ENCODE measurements at places on chromosomes 3 and 15.

GRCh38 chr3:60226912-60227311, 1024.3 kb downstream of the FHIT start:
- DNase-seq, result no peak

DNA sequence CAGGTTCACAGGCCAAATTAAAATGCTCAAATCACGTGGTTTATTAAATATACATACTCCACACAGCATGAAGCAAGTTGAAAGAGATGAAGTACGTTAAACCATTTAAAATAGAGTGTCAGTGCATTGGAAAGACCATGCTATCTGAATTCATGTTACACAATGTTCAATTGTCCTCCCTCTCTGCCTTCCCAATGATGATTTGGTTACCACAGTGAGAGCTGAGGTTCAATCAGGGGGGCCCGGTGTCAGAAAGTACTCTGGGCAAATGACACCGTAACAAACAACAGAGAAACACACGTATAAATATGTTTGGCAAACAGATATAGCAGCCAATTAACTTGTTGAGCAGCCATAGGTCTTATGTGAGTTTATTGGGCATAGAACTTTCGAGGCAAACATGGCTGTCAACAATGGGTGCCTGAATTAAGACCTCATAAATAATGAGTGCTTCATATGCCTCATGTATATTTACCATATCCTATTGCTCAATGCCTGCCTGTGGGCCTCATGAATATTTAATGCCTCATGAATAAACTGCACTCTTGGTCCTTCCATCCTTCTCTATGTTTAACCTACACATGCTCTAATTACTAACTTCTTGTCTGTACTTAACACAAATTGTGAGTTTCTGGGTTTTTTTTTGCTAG, 641.5 kb downstream of the PLOD2 start:
- no peak for DNase-seq

- peak; percentile 81 for DNase-seq
Observed at GRCh38 chr15:70379938-70380883, 282.5 kb upstream of the TLE3 start.

GRCh38 chr3:126104028-126104635, 20.2 kb upstream of the SLC41A3 start:
- no peak for DNase-seq

GRCh38 chr15:96678386-96678785, 347.9 kb downstream of the NR2F2 start:
- no peak for DNase-seq

GRCh38 chr15:33182278-33182905, 12.1 kb downstream of the FMN1 start:
- no peak for DNase-seq

- DNase-seq, result no peak
Observed at GRCh38 chr3:195802261-195802701, 9.4 kb downstream of the MUC4 start.

GRCh38 chr3:151276687-151277042, 1.7 kb downstream of the P2RY14 start:
- no peak for DNase-seq

GRCh38 chr3:101042996-101043686, 49.9 kb upstream of the ABI3BP start:
- no peak for DNase-seq

DNA sequence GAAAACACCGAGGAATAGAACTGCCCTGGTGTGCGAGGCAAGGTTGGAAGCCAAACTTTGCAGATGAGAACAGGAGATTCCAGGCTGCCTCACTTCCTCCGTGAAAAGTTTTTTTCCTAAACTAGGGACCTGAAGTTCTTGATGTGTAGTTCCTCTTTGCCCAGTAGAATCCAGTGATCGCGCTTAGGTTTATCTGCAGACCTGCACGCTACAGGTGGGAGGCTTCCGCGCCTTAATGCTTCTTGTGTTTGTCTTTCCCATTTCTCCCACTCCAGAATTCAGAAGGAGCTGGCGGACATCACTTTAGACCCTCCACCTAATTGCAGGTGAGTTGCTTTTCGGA, 5.4 kb downstream of the UBE2E1 start:
- DNase-seq, result no peak

GRCh38 chr15:101521069-101521468, 31.6 kb upstream of the PCSK6 start:
- peak; percentile 16 for DNase-seq

- no peak for DNase-seq
Observed at GRCh38 chr15:39083213-39083612, 497.7 kb upstream of the THBS1 start.

DNA sequence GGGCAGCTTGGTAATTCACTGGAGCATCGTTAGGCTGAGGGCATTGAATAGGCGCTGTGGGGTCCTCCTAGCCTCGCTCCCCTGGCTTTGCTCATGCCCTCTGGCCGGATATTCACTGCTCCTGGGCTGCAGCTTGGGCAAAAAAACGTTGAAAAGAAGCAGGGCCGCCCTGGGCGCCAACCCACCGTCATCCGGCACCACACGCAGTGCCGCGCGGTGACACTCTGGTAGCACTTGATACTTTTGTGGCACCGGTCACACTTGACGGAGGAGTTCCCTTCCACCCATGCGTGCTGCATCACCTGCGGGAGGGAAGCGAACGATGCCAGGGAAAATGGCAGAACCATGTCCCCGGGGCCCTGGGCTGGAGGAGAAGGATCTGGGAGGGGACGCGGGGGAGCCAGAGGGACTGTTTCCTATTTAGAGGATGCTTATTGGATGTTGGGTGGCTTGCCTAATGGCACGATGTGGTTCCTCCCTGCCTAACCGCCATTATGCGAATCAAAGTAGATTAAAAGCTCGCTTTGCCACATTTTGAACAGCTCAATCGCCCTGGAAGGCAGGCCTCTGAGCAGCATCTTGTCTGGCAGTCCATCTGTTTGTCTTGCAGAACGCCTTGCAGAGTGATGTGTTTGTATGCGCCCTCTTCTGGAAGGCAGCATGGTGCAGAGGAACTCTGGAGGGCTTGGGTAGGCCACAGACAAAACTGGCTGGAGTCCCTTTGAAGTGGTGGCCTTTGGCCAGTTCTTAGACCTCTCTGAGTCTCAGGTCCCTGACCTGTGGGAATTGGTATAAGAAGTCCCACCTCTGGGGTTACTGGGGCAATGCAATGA, 93.2 kb downstream of the DGKG start:
- DNase-seq, result no peak

GRCh38 chr15:51992953-51993352, 21.4 kb upstream of the LEO1 start:
- no peak for DNase-seq

GRCh38 chr3:37223141-37223558, 48.8 kb upstream of the LRRFIP2 start:
- no peak for DNase-seq

GRCh38 chr3:71846185-71846584, 61.2 kb upstream of the PROK2 start:
- no peak for DNase-seq

GRCh38 chr3:30319713-30320112, 286.7 kb upstream of the TGFBR2 start:
- DNase-seq, result no peak

GRCh38 chr15:43410572-43411214, 39.8 kb downstream of the TUBGCP4 start:
- DNase-seq, result no peak

GRCh38 chr3:46361408-46362283, 7.7 kb downstream of the CCR2 start:
- DNase-seq, result no peak

DNA sequence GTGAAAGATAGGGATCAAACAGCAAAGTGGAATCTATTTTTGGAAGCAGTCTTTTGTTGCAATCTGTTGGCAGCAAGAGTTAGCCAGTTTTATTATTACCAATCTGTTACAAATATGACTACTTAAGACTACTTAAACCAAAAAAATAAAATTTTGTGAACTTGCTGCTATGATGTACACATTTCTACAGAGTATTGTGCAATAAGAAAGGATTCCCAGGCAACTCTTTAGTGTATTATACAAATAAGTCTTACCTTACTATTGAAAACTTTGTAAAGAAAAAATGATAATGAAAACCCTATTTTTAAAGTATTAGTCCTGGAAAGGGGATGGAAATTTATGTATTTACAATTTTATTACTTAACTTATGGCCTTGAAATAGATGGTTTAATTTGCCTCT, 44.7 kb downstream of the CADM2 start:
- DNase-seq, result no peak

DNA sequence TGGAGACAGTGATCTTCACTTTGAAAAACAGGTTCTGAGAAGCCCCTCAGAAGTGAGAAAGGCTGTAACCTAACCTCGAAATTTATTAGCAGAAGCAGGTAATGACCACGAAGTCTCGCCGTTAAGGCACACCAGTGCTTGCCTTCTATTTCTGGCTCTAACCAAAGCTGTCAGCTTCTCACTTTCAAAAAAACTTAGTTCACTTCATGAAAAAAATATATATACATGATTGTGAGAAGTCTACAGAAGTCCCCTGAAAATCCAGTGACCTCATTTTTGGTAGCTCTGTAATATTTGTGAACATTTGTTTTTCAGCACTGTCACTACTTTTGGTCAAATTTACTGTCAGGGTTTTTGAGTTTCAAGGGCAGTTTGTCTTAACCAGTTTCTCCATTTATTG, 19.1 kb upstream of the AKAP13 start:
- no peak for DNase-seq

GRCh38 chr3:182035324-182035723, 323.6 kb downstream of the SOX2 start:
- DNase-seq, result no peak

DNA sequence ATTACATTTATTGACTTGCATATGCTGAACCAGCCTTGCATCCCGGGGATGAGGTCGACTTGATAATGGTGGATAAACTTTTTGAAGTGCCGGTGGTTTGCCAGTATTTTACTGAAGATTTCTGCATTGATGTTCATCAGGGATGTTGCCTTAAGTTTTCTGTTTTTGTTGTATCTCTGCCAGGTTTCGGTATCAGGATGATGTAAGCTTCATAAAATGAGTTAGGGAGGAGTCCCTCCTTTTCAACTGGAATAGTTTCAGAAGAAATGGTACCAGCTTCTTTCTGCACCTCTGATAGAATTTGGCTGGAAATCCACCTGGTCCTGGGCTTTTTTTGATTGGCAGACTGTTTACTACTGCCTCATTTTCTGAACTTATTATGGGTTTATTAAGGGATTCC, 250.8 kb downstream of the TBC1D5 start:
- DNase-seq, result no peak

GRCh38 chr3:141710888-141711616, 27.0 kb upstream of the RNF7 start:
- DNase-seq, result no peak

- no peak for DNase-seq
Observed at GRCh38 chr3:48407542-48408099, 22.3 kb downstream of the PLXNB1 start.

DNA sequence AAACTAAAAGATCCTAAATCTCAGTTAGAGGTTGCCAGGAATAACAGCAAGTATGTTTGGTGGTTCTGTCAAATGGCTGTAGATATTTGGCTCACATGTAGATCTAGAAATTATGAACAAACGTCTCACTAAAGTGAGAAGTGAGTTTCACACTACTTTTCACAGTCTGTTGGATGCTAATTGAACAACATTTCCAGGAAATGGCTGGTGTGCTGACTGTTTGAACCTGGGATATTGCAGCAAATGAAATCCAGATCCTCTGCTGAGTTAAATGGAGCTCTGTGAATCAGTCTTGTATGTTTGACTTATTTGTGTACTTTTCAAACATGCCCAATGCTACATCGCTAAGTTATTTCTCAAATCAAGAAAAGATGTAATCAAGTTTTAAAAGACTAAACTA, 21.3 kb upstream of the RSL24D1 start:
- no peak for DNase-seq

DNA sequence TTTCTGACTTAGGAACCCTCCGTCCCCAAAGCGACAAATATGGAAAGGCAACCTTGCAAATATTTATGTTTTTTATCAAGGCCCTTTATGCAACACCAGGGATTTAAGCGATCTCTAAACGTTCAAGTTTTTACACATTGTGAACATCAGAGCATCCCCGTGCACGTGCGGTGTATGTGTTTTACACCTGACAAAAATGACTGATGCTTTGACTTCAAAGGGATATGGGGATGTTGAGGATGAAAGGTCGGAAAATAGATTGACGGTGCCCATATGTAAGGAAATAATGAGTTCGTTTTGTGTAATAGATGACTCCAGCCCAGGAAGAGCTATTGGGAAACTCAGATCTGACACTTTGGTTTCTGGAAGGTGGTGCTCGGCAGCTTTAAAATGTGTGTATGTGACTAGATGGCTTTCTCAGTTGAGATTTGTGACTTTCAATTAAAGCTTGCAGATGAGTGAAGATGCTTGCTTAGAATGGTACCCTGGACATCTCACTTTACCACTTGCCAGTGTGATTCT, 866 bp downstream of the SLC49A4 start:
- DNase-seq, result no peak

DNA sequence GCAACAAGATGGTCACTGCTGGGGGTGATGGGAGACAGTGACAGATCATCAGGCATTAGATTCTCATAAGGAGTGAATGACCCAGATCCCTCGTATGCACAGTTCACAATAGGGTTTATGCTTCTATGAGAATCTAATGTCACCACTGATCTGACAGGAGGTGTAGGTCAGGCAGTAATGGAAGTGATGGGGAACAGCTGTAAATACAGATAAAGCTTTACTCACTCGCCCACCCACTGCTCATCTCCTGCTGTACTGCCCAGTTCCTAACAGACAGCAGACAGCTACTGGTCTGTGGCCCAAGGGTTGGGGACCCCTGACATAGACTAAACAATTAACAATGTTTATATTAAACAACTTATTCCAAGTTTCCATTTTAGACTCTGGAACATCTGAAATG, 25.4 kb downstream of the IFT80 start:
- no peak for DNase-seq

GRCh38 chr15:65470866-65471265, 46.6 kb downstream of the DPP8 start:
- no peak for DNase-seq

- DNase-seq, result no peak
Observed at GRCh38 chr15:73303636-73304035, 65.1 kb downstream of the HCN4 start.

DNA sequence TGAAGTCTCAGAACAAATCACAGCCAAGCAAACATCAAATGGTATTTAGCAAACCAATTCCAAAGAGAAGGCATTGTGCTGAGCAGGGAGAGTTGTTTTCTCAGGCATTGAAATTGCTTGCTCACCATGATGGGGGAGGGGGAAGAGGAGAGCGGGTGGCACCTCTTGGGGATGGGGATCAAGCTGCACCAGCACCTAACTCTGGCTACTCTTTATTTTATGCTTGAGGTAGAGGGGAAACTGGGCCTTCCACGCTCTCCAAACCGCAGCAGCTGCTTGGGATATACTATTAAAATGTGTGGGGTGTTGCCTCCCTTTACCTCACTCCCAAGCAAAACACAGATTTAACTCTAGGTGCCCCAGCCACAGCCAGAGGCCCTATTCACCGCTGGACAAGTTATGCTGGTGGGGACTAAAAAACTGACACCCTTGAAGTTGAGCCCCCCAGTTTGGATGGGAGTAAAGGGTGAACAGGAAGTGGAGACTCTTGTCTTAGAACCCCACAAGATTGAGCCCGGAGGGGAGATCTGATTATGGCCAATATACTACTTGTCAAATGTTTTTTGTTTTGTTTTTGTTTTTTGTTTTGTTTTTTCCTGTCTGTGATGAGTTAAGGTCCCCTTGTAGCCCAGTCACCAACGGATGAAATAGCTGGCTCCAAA, 5.0 kb upstream of the FOXB1 start:
- no peak for DNase-seq

GRCh38 chr3:64848822-64849221, 161.0 kb upstream of the ADAMTS9 start:
- DNase-seq, result no peak

Data from vagina (tissue), 2 donors.